Stimulated activated CD4-positive, alpha-beta T cell treated with anti-CD3 and anti-CD28 coated beads, TNF-alpha, amount 100 ng/mL, for 48 hours (primary cell): ENCODE measurements at places on chromosomes 12 and 14.

GRCh38 chr12:103965255-103965589 lies 450 bp upstream of the TDG start:
- no peak for DNase-seq

- no peak for DNase-seq
Observed at GRCh38 chr12:66048835-66049537, 81.6 kb downstream of the LLPH start.

DNA sequence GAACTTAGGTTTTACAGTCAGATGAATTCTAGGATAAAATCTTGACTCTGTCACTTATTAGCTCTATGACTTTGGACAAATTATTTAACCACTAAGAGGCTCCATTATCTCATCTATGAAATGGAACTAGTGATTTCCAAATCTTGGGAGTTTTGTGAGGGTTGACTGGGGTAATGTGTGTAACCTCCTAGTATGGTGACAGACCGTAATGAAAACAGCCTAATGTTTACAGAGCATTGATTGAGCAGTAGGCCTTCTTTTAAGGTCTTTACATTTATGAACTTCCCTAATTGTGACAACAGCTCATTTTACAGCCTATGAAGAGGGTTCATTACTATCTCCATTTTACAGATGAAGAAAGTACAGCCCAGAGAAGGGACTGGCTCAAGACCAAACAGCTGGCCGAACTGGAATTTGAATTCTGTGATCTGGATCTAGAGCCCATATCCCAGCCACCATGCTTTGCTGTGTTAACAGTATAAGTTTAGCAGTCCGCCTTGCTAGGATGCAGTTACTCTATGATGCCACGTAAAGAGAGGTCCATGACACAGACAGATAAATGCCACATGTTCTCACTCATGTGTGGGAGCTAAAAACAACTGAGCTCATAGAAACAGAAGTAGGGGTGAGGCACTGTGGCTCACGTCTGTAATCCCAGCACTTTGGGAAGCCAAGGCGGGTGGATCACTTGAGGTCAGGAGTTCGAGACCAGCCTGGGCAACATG lies 9.1 kb upstream of the FBXL14 start:
- DNase-seq: no peak

DNA sequence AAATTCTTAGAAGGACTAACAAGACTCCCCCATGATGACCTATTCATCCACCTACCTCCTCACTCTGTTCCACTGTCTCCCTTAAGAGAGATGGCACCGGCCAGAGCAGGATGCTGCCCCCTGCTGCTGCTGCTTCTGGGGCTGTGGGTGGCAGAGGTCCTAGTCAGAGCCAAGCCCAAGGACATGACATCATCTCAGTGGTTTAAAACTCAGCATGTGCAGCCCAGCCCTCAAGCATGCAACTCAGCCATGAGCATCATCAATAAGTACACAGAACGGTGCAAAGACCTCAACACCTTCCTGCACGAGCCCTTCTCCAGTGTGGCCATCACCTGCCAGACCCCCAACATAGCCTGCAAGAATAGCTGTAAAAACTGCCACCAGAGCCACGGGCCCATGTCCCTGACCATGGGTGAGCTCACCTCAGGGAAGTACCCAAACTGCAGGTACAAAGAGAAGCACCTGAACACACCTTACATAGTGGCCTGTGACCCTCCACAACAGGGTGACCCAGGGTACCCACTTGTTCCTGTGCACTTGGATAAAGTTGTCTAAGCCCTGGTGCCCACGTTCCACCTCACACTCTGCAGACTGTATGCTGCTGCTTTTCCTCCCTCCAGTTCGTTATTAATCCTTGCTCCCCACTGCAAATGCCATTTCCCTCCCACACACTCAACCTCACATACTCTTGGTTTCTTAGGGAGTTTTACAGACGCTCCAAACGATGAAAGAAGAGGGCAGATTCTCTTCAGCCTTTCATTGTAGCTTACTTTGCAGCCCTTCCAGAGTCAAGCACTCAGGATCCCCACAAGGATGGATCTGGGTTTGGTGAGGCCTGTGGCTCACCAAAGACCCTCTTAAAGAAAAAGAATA lies at the start of gene RNASE8:
Gene RNASE8 (plus strand): TSS at position 20 of the 873 bp plus-strand sequence. CDS start 71 bp downstream, at position 91.
- no peak for DNase-seq

GRCh38 chr14:100855256-100855930 lies 29.5 kb downstream of the MEG3 start:
- DNase-seq: no peak

DNA sequence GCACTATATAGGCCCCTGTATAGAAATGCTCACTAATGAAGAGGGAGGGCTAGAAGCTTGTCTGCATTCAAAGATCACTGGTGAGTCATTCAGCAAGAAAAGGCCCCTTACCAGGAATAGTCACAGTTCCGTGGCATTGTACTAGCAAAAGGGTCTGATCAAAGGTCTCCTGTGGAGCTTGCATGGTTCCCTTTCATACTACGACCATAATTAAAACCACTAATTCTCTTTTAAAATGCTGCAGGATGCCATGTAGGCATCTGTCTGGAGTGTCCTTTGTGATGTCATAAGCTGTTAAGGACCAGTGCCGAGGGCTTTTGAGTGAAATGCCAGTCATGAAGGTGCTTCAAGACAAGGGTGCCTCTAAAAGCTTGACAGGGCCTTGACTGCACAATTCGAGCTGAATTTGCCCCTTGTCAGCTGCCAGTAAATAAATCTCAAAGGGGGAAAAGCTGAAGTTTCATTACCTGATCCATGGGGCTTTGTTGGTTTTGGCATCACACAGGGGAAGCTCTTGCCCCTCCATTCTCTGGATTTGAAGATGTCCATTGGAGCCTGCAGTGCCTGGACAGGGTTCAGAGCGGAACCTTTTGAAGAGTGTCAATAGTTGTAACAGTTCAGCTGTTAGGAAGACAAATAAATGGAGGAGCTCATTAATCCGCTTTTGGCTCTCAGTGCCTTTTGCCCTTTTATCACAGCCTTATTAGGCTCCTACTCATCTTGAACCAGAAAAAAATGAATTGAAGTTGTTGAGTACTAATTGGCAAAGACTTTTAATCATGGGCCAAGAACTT lies 69.1 kb downstream of the TMEM260 start:
- no peak for DNase-seq

DNA sequence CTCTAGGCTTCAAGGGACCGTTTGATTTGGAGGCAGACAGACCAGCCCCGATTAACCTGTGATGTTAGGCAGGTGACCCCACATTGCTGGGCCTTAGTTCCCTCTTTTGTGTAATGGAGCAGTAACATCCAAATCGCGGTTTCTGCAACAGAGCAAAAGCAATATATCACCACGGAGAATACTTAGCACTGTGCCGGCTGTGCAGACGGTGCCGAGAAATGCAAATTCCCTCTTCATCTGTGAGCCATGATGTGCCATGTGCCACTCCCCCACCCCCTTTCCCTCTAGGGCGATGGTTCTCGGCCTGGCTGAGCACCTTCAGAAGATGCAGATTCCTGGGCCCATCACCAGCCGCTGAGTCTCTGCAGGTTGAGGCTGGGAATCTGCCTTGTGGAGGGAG lies 10.9 kb downstream of the BCL7A start:
- DNase-seq: no peak

DNA sequence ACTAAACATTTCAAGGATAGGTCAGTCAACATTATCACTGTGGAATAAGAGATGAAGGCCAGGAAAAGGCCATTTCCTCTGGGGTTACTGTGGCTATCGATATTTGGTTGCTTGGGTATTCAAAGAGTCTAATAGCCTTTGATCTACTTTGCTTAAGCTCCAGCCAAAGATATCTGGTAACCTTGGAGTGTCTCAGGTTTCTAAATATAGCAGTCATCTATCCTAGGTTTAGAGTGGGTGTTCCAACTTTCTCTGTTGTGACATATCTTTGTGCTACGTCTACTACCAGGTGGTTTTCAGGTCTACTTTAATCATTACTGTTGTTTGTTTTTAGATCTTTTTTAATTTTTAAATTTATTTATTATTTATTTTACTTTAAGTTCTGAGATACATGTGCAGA lies 42.4 kb downstream of the RDH12 start:
- DNase-seq: no peak

GRCh38 chr14:72499746-72500145 lies 394.2 kb downstream of the DPF3 start:
- no peak for DNase-seq

GRCh38 chr14:61174987-61175386 lies 106.2 kb downstream of the TMEM30B start:
- DNase-seq: no peak

DNA sequence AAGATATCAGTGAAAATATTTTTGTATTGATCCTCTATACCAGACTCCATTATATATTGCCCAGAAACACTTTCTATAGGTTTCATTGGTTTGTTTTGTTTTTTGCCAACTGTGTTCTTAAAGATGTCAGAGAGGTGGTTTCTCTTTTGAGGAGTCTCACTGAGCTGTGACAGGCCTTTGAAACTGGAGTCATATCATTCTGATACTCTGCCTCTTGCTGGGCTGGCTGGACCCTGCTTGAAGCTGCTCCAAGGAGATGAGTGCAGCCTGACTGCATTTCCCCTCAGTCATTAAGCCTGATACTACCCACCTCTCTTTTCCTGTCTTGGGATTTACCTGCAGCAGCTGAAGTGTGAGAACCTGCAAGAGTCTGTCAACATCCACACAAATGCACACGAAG lies 16.4 kb upstream of the TAS2R30 start:
- DNase-seq: no peak
